Skin of body (tissue), 3 donors: ENCODE measurements at places on chromosomes 5 and 9. TPM values are rescaled to one million over a fixed set of nuclear protein-coding genes. Genes with fewer than 3 reads are reported as not detected.

PCDHGB1 gene
- 2.6 TPM for total RNA-seq

DNAI1 gene
- total RNA-seq, result 0.20 TPM

GRCh38 chr5:139842321-139842720 lies 46.7 kb downstream of the PSD2 start:
- DNase-seq, result no peak

- peak; percentile 32 for DNase-seq
Measured at GRCh38 chr5:141681695-141682641, at the start of gene ARAP3. TSS of gene ARAP3 (minus strand) at chr5:141682230. CDS start at chr5:141680486, 1,744 bp downstream.

- DNase-seq, result peak; percentile 80
Measured at GRCh38 chr5:54217826-54218503, 92.4 kb downstream of the ARL15 start.

DNA sequence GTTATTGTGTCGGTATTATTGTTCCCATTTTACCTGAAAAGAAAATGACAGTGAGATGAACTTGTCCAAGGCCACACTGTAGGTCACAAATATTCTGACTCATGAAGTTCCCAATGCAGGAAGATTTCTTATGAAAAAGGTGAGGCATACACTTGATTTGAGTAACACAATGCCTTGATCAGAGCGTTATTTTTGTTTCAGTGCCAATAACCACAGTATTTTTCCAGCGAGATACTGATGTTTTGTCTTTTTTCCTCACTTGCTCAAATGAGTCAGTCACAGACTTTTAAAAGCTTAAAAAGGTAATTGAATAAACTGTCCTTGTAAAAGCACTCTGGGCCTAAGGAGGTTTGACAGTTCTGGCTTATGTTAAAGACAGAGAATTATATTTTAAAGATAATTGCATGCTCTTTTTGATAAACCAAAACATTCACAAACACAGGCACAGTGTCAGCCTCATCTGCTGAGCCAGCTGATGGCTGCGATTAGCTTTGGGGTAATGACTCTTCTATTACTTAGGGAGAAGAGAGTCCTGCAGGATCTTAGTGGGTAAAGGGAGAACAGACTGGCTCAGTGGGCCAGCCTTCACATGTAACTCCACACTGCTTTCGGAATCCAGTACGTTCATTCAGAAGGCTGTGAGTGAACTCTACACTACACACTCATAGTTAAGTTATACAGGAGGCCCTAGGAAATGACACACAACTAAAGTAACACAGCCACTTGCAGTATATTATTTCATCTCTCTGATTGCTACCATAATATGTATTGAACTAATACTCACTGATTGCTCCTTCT lies 165.5 kb upstream of the CD180 start:
- DNase-seq, result no peak

- DNase-seq, result no peak
Measured at GRCh38 chr5:149799965-149800516, 69.9 kb downstream of the PPARGC1B start.
